IMR-90 (cell line): ENCODE measurements at places on chromosomes 12 and 14. TPM values are rescaled to one million over a fixed set of nuclear protein-coding genes. Genes with fewer than 3 reads are reported as not detected.

Gene TEX22
- total RNA-seq = under 0.01 and 0.18 TPM in 2 replicates

Gene FAM181A
- total RNA-seq = not detected in 2 replicates

Gene ARHGEF40
- 16.1 and 18.1 TPM in 2 replicates for total RNA-seq

Gene RPS26
- total RNA-seq = 307 and 977 TPM in 2 replicates

Gene A2M
- 0.56 and 1.1 TPM in 2 replicates for total RNA-seq

DNA sequence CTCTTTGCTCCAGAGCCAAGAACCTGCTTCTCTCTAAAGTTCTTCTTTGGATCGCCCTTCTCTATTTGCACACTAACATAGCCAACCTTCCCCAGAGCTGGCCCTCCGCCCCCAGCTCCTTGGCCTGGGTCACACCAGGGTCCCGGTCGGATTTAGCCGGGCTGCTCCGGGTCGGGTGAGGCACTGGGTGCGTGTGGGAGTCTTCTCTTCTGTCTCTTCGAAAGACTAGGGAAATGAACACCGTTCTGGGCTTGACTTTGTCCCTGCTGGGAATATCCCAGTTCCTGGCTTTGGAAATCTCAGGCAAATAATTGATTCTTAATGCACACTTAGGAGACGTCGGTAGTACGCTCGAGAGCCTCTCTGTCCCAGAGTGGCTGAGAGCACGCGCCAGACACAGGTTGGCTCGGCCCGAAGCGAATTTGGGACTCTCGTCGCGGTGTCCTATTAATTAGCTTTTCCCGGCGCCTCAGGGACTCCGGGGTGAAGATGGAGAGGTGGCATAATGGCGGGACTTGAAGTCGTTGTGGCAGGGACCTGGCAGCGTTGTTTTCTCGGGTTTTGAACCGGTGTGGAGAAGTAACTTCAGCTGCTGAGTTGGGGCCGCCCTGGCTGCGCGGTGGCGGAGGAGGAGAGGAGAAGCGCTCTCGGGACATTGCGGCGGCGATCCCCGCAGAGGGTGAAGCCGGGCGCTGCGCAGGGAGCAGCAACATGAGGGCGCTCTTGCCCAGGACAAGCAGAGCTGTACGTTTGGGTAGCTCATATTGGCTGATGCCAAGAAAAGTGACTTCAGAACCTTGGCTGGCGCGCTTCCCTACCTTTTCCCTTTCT lies 7.5 kb downstream of the FOXG1 start:
- DNase-seq = peak; percentile 30

GRCh38 chr12:41778934-41779333 lies 365.7 kb downstream of the GXYLT1 start:
- no peak for DNase-seq

DNA sequence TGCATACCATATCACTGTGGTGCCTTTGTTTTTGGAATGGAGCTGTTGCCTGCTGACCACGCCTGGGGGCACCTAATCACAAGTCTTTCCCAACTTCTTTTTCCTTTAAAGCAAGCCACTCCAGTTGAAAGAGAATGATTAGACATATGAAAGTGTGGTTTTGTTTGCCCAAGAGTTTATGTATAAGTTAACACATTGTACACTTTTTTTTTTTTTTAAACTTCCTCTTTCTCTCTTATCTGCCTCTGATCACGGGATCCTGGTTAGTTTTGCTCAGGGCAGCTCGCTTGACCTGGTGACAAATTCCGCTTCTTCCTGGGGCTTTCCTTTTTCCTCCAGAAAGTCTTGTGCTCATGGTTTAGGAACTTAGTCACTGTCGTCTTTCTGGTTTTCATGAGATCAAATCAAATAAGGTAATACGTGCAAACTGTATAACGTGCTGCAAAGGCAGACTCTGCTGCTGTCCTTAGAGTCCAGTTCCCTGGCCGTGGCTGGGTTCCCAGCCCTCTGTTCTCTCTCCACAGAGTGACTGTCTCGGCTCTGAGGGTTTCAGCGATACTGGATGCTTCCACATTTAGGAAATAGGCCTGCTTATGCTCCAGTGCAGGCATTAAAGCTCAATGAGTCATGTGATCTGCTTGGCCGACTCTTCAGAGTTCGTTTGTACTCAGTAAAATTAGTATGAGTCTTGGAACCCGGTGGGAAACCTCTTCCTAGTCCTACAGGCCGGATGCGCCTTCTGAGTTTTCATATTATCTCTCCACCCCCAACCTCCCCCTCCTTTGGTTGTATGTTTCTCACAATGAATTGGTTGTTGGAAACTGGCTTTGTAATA lies 15.2 kb downstream of the RASSF3 start:
- peak; percentile 94 for DNase-seq

- peak; percentile 26 for DNase-seq
Observed at GRCh38 chr14:78143489-78144145, 26.6 kb upstream of the NRXN3 start.

DNA sequence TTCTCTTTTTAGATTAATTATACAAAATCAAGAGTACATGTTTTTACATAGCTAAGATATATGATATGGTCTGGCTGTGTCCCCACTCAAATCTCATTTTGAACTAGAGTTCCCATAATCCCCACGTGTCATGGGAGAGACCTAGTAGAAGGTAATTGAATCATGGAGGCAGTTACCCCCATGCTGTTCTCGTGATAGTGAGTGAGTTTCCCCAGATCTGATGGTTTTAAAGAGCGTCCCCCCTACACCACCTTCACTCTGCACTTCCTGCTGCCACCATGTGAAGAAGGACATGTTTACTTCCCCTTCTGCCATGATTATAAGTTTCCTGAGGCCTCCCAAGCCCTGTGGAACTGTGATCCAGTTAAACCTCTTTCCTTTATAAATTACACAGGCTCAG lies 21.4 kb upstream of the DRAM1 start:
- DNase-seq = no peak

- peak; percentile 96 for DNase-seq
Observed at GRCh38 chr14:38342803-38343202, 86.9 kb upstream of the CLEC14A start.
